ENCODE measurements at places on chromosomes 2 and 18.

DNA sequence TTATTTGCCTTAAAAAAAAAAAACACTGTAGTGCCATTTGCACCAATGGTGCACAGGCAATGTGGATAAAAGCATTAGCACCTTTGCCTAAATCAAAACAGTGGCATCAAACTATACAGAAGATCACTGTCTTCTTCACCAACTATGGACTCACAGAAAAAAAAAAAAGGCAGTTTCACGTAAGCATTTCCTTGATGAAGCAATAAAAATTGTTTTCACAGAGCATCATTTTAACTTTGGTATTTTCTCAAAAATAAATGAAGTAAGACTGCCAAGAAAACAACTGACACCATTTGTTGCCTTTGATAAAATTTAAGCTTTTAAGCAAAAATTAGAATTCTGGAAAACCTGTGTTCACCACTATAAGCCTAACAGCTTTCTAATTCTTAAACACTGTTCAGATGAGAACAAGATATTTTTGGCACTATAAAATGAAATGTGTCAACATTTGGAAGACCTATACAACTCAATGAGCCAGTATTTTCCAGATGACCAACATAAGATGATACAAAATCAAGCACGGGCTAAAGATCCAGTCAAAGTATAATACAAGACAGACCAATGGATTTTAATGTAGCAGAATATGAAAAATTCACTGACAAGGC, 21.1 kb downstream of the METTL8 start:
- no peak for DNase-seq

GRCh38 chr2:43135583-43135982, 90.8 kb downstream of the ZFP36L2 start:
- DNase-seq: no peak

DNA sequence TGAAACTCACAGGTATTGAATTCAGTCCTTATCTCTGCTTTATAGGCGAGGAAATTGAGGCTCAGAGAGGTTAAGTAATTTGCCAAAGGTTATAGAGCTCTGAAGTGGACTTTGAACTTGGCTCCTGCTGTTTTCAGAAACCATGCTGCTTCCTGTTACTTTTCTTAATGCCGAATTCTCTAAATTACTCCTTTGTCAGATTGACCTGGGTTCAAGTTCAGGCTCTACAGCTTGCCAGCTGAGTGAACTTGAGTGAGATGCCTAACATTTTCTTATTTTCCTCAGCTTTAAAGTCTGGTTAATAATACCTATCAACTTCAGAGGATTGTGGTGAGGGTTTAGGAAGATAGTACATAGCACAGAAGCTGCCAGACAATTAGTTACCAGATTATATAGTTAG, 3.4 kb downstream of the ASAP2 start:
- DNase-seq: no peak

DNA sequence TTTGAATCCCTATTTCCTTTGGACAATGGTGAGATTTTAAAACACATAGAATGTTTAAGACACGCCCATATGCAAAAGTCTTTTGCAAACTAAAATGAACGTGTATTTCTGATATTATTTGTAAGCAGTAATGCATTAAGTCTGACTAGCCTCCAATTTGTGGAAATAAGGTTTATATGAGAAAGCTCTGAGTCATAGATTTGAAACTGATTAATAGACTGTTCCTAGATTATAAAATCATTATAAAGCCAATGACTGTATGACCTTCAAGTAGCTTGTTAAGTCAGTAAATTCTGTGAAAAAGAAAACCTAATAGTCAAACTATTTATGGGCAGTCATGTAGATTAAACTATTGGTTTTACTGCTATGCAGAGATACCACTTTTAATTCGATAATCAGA, 12.8 kb upstream of the EFEMP1 start:
- DNase-seq: no peak

GRCh38 chr2:227720680-227721079, 2.9 kb upstream of the SLC19A3 start:
- no peak for DNase-seq

GRCh38 chr2:239153806-239154591, 246.8 kb downstream of the HDAC4 start:
- no peak for DNase-seq

- DNase-seq: no peak
Observed at GRCh38 chr2:151991010-151991409, 107.8 kb downstream of the CACNB4 start.

DNA sequence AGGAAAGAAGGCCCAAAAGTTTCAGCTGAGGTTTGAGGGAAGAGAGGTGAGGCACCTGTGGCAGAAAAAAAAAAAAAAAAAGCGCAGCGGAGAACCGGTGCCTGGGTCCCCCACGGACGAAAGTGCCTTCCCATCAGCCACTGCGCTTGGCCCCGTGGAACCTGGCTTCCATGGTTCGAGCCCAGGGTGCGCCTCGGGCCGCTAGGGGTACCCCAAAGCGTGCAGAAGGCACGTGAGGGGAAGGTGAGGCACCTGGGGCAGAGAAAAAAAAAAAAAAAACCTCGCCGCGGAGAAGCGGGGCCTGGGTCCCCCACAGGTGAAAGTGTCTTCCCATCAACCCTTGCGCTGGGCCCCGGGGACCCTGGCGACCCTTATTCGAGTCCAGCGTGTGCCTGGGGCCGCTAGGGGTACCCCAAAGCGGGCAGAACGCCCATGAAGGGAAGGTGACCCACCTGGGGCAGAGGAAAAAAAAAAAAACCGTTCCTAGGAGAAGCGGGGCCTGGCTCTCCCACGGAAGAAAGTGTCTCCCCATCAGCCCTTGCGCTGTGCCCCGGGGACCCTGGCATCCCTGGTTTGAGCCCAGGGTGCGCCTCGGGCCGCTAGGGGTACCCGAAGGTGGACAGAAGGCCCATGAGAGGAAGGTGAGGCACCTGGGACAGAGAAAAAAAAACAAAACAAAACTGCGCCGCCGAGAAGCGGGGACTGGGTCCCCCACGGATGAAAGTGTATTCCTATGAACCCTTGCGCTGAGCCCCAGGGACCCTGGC, 228.6 kb downstream of the CCDC74A start:
- no peak for DNase-seq

- no peak for DNase-seq
Observed at GRCh38 chr18:80229363-80229762, 18.0 kb downstream of the PARD6G start.

DNA sequence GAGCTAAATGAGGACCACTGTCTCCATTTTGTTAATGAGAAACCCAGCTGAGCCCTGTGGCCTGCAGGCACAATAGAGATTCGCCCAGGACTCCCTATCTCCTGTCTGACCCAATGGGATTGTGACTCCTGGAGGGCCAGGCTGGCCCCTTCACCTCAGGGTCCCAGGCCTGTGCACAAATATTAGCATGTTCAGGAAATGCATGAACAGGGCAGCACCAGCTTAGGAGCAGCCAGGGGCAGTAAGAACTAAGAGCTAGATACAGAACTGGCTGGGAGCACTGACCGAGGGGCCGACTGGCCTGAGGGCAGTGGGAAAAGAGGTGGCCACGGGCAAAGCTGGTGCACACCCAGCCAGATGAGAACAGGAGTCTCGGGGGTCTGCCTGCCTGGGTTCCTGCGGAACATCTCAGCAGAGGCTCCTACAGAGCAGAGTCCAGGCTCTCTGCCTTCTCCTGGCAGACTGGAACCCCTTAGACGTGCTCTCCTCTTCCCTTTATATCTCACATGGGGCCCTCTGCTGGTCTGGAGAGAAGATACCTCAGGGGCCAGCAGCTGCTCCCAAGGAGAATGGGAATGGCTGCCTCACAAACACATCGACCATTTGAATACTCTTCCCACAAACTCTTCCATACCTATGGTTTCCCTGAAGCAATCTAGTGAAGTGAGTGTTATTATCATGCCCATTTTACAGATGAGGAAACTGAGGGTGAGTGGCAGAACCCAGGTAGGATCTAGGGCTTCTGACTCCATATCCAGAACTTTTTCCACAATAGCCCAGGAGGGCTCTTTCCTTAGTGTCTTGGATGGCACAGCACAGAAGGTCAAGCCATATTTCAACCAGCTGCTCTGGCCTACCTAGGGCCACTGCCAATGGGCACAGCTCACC, 77.6 kb upstream of the OTOF start:
- no peak for DNase-seq

DNA sequence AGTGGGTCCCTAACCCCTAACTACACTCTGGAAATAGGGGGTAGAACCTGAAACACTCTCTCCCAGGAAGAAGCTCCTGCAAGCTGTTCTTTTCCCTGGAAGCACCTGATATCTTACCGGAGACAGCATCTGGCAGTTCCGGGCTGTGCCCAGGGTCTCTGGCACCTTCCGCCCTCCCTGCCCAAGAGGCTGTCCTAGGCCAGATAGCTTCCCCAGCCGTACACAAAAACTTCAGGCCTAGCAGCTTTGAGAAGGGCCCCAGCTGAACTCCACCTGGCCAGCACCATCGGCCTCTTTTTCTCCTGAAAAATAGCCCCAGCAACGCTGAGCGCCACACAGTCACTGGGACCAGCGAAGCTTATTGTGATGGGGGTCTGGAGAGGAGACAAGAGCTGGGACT, 9.7 kb downstream of the OSR1 start:
- DNase-seq: no peak

GRCh38 chr2:45860136-45861121, 209.0 kb downstream of the PRKCE start:
- DNase-seq: no peak

- no peak for DNase-seq
Observed at GRCh38 chr2:52115750-52116149, 1083.8 kb upstream of the NRXN1 start.

DNA sequence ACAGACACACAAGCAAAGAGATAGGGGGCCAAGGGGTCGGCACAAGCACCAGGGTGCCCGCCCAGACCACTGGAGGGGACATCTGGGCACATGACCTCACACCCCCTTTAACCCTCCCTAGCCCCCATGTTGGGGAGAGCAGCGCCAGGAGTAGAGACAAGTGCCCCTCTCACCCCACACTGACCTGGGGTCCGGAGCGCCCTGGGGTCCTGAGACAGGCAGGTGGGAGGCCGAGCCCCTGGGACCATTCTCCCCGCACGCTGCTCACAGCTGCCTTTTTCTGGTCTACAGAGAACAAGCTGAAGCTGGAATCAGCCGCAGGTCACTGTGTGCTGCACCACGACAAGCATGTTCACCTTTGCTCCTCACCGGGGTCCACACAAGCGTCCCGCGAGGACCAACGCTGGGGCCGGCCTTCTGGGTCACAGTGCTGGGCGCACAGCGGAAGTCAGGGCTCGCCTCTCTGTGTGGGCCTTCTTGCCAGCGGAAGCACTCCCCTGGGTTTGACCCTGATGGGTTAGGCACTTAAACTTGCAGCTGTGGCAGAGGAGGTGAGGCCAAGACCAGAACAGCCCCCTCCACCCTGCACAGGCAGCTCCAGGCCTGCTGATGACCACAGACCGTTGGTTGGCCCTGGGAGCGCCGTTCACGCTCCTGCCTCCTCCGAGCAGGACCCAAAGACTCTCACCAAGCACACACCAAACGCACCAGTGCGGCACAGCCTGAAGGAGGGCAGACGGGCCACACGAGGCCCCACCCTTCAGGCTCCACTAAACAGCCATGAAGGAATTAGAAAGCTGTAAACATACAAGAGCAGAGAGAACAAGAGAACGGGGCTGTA, 275.3 kb downstream of the EIPR1 start:
- no peak for DNase-seq

DNA sequence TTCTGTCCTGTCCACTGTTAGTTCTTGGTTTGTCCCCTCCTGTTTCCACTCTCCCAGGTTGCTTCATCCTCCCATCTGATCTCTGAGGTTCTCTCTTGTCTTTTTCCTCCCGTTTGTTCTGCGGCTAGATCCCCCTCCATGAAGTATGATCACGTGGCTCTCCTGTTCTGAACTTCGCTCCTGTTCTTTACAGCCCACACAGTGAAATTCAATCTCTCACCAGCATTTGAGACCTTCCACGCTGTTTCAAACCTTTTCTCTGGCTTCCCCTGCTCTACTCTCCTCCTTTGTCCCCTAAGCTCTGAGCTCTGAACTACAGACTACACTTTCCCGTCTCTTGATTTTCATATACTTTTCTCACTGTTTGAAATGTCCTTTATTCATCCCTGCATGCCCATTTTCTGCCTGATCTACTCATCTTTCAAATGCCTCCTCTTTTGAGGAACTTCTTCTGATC, 83.5 kb downstream of the OSBPL6 start:
- DNase-seq: no peak

DNA sequence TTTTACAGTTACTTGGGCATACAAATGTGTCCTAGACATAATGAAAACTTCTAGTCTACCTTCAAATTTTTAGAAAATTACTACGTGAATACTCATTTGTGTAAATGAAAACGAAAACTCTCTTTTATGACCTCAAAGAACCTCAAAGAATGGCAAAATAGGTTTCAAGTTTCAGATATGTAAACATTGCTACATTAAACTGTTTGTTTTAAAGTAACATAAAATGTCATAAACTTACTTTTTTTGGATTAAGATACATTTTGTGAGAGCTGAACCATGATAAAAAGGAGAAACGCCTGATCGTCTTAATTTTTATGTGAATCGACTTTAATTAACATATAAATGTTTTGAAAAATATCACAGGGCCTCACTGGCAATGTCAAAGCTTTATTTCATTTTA, 91.4 kb downstream of the PPP1R1C start:
- DNase-seq: no peak

Data from NCI-H2081 treated with DMSO at 0.1 percent for 48 hours (cell line).